ENCODE measurements at places on chromosomes 7 and 10. TPM values are rescaled to one million over a fixed set of nuclear protein-coding genes. Genes with fewer than 3 reads are reported as not detected.

DKK1 gene
- 134 TPM for total RNA-seq

AFAP1L2 gene
- 1.2 TPM for total RNA-seq

VSTM4 gene
- total RNA-seq: 8.2 TPM

VSTM2A gene
- total RNA-seq: not detected

TMEM184A gene
- 0.03 TPM for total RNA-seq

ENTPD1 gene
- total RNA-seq: 2.7 TPM

OR6B1 gene
- total RNA-seq: not detected

TAS2R3 gene
- 2.0 TPM for total RNA-seq

TACR2 gene
- 0.20 TPM for total RNA-seq

ARF5 gene
- total RNA-seq: 94.2 TPM

CYP3A5 gene
- total RNA-seq: not detected

ZNF365 gene
- total RNA-seq: 6.0 TPM

SLIT1 gene
- total RNA-seq: 0.07 TPM

TAX1BP1 gene
- total RNA-seq: 114 TPM

TMEM196 gene
- total RNA-seq: not detected

ZNF239 gene
- total RNA-seq: 5.9 TPM

TMEM140 gene
- 17.7 TPM for total RNA-seq

CSGALNACT2 gene
- 34.5 TPM for total RNA-seq

A1CF gene
- not detected for total RNA-seq

SAMD9L gene
- total RNA-seq: 14.1 TPM

BEND7 gene
- 4.0 TPM for total RNA-seq

LRRC61 gene
- total RNA-seq: 0.36 TPM

CLRN3 gene
- not detected for total RNA-seq

PAPOLB gene
- 0.07 TPM for total RNA-seq

DNAJC9 gene
- 15.4 TPM for total RNA-seq

SPDYE16 gene
- not detected for total RNA-seq

LRRN3 gene
- 7.4 TPM for total RNA-seq

TMEM273 gene
- 0.13 TPM for total RNA-seq

MOGAT3 gene
- not detected for total RNA-seq

CPA1 gene
- total RNA-seq: 0.39 TPM

UNCX gene
- not detected for total RNA-seq

AASS gene
- total RNA-seq: 34.3 TPM

ANKRD61 gene
- total RNA-seq: 0.13 TPM

OTUD1 gene
- total RNA-seq: 7.9 TPM

CNPY4 gene
- 41.7 TPM for total RNA-seq

LRRC4 gene
- 0.03 TPM for total RNA-seq

SPDYE2 gene
- not detected for total RNA-seq

TASOR2 gene
- total RNA-seq: 80.9 TPM

ZNF248 gene
- 11.7 TPM for total RNA-seq

TBX20 gene
- total RNA-seq: 4.3 TPM

ENTPD7 gene
- 25.9 TPM for total RNA-seq

SORCS1 gene
- not detected for total RNA-seq

TSPAN12 gene
- total RNA-seq: 5.2 TPM

MKRN1 gene
- 76.5 TPM for total RNA-seq

SPDYE11 gene
- total RNA-seq: not detected

PDE6C gene
- not detected for total RNA-seq

All from smooth muscle cell of the pulmonary artery (primary cell).